ENCODE measurements at places on chromosomes 3 and 15. TPM values are rescaled to one million over a fixed set of nuclear protein-coding genes. Genes with fewer than 3 reads are reported as not detected.

C2CD4B gene
- not detected for polyA plus RNA-seq

DNA sequence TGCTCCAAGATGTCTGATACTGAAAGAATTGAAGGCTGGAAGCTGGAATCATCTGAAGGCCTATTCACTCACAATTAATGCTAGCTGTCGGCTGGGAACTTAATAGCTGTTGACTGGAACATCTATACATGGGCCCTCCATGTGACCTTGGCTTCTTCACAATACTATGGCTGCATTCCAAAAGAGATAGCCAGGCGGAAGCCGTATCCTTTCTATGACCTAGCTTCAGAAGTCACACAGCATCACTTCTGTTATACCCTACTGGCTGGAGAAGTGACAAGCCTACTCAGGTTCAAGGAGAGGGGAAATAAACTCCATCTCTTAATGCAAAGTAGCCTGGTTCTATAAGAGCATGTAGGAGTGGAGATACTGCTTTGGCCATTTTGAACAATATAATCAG is 50.9 kb upstream of the SPRED1 start:
- H3K27ac ChIP-seq, result no peak overlapping the region
- no peaks in the 10 kb centered on the region for H3K4me1 ChIP-seq
- H3K27me3 ChIP-seq, result peaks cover 9% of the 10 kb centered on the region
- H3K36me3 ChIP-seq, result no peaks in the 10 kb centered on the region
- no peak for DNase-seq
- no peak overlapping the region for H3K4me3 ChIP-seq

GRCh38 chr3:196055683-196056270 is 26.1 kb downstream of the TFRC start:
- no peak for DNase-seq
- no peak overlapping the region for H3K4me3 ChIP-seq
- peaks cover 31% of the 10 kb centered on the region for H3K36me3 ChIP-seq
- no peaks in the 10 kb centered on the region for H3K27me3 ChIP-seq
- H3K27ac ChIP-seq, result no peak overlapping the region

GPR15 gene
- 0.45 TPM for polyA plus RNA-seq

GRCh38 chr3:174820885-174821284 is 38.2 kb upstream of the NAALADL2 start:
- no peaks in the 10 kb centered on the region for H3K27me3 ChIP-seq
- no peaks in the 10 kb centered on the region for H3K36me3 ChIP-seq
- no peaks in the 10 kb centered on the region for H3K4me1 ChIP-seq
- H3K4me3 ChIP-seq, result no peak overlapping the region
- DNase-seq, result no peak

GRCh38 chr3:44870375-44871061 is 3.9 kb upstream of the TGM4 start:
- H3K27me3 ChIP-seq, result peaks cover 4% of the 10 kb centered on the region
- no peak for DNase-seq
- H3K4me1 ChIP-seq, result peaks cover 20% of the 10 kb centered on the region
- H3K27ac ChIP-seq, result no peak overlapping the region

CX3CR1 gene
- polyA plus RNA-seq, result 338 TPM

DNA sequence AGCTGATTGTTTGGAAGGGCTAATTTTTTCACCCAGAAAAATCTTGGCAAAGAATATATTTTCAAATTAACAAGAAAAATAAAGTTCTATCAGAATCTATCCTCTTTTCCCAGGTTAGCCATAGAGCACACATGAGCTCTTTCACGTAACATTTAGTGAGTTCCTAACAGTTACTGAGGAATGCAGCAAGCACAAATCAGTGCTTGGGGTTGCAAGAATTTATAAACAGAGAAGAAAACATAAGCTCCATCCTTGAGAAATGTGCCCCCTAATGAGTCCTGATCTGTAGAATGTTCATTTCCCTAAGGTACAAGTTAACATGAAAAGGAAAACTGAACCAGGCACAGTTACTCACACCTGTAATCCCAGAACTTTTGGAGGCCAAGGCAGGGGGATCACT is 13.9 kb downstream of the EOGT start:
- H3K27ac ChIP-seq, result no peak overlapping the region
- no peak for DNase-seq
- H3K4me3 ChIP-seq, result no peak overlapping the region

TNNC1 gene
- polyA plus RNA-seq, result not detected

SQOR gene
- polyA plus RNA-seq, result 73.6 TPM

DNA sequence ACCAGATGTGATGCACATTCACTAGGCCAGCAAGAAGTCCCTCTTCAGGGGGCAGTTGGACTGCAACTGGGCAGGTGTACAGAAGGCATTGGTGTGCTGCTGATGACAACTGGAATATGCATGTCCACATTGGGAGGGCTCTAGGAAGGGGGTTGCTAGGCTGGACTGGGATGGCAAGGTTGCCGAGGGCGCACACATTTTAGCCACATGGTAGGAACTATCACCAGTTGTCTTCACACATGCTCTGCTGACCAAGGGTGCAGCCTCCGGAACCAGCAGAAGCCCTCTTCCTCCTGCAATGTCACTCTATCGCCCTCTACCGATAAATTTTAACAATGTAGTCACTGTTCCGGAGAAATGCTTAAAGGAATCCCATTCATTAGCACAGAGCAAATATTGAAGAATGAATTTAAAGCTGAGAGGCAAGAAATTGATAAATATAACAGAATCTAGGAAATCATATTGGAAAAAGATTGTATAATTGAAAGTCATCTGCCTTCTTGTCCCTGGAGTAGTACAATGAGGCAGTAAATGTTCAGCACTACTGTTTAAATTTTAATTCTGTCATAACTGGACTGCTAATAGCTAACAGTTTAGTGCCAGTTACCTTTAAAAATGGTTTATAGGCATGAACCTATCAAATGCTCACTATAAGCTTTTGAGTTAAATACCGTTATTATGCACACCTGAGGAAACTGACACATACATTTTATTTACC is 22.6 kb upstream of the LYSMD4 start:
- H3K27ac ChIP-seq, result no peak overlapping the region
- peaks cover 5% of the 10 kb centered on the region for H3K27me3 ChIP-seq
- peaks cover 4% of the 10 kb centered on the region for H3K4me1 ChIP-seq
- no peak overlapping the region for H3K4me3 ChIP-seq
- H3K36me3 ChIP-seq, result no peaks in the 10 kb centered on the region

DNA sequence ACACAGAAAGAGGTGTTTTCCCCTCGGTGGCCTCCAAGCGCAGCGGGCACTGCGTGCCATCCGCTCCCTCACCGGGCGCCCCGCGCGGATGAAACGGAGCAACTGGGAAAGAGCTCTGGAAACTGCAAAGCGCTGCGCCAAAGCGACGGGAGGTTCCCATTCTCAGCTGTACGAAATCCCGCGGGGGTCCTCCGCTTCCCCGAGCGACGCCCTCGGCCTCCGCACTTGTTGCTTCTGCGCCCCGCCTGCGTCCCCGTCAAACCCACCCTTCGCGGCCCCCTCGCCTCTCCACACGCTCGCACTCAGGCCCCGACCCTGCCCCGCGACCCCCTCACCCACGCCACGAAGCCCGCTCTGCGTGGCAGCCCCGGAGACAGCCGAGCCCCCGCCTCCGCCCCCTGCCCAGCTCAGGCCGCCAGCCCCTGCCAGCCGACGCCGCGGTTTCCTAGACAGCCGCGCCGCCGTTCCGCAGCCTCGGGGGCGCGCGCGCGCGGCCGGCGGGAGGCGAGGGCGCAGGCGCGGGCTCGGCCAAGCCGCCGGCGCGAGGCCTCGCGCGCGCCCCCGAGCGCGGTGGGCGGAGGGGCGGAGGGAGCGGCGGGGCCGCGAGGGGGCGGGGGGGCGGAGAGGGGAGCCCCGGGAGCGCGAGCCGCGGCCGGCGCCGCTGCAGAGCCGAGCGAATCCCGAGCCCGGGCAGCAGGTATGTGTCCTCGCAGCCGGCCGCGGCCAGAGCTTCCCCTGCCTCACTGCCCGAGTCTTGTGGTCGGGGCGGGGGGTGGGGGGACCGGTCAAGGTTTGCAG is at the start of gene TMEM266:
TSS of gene TMEM266 (plus strand) at position 666 of the 798 bp plus-strand sequence. CDS start 74,279 bp downstream, outside the sequence.
- H3K27me3 ChIP-seq, result peaks cover 21% of the 10 kb centered on the region
- peak within 1 kb of the TSS; percentile 88 for H3K4me3 ChIP-seq
- H3K27ac ChIP-seq, result peak within 1 kb of the TSS; percentile 71

DNA sequence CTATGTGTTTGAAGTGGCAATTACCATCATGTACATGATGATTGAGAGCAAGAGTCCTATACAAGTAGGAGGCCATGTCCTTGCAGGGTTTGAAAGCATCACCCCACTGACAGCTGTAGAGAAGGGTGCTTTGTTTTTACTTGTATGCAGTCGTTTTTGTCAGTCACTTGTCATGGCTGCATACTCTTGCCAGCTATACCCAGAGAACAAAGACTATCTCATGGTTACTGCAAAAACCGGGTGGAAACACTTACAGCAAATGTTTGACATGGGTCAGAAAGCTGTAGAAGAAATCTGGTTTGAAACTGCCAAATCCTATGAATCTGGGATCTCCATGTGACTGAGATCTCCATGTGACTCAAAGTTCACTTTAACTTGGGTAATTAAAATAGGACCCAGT is 6.9 kb upstream of the PSMA4 start:
- H3K36me3 ChIP-seq, result no peaks in the 10 kb centered on the region
- no peaks in the 10 kb centered on the region for H3K4me1 ChIP-seq
- H3K27ac ChIP-seq, result no peak overlapping the region
- no peak overlapping the region for H3K4me3 ChIP-seq
- no peak for DNase-seq
- peaks cover 4% of the 10 kb centered on the region for H3K27me3 ChIP-seq

Data from immature natural killer cell (primary cell).